ENCODE measurements at places on chromosomes 6 and 20.

GRCh38 chr20:36728986-36729385 is 16.9 kb downstream of the NDRG3 start:
- DNase-seq: no peak

DNA sequence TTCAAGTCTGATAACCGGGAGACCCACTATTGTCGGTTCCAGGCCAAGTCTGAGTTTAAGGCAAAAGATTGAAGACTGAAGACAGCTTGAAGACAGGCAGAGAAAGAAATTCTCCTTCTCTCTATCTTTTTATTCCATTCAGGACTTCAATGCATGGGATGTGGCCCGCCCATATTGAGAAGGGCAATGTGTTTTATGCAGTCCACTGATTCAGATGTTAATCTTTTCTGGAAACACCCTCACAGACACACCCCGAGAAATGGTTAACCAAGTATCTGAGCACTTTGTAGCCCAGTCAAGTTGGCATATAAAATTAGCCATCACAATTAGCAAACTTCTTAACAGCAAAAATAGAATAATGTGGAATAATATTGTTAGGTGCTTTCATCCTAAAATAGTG is 75.5 kb upstream of the FABP7 start:
- DNase-seq: no peak

DNA sequence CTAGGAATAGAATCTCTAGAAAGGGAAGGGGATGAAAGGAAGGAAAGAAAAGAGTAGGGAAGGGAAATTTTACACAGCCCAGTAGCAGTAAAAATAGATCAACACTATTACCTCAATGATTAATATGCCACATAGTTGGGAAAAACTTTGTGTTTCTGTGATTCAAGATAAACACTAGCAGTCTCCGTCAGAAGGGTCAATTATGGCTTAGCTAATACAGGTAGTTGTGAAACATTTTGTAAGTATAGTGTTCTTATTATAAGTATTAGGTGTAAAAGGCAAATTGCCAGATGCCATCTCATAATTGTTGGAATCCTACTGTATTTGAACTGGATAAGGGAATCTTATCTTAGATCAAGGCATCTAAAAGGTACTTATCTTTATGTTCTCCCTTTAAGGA is 165.7 kb downstream of the MTFR2 start:
- DNase-seq: no peak

GRCh38 chr6:164612751-164613150 is 696.7 kb downstream of the C6orf118 start:
- no peak for DNase-seq

- DNase-seq: no peak
These were observed 664.7 kb downstream of the RFPL4B start for GRCh38 chr6:113011801-113012200.

- no peak for DNase-seq
These were observed 62.2 kb upstream of the SLC22A16 start for GRCh38 chr6:110538416-110539160.

DNA sequence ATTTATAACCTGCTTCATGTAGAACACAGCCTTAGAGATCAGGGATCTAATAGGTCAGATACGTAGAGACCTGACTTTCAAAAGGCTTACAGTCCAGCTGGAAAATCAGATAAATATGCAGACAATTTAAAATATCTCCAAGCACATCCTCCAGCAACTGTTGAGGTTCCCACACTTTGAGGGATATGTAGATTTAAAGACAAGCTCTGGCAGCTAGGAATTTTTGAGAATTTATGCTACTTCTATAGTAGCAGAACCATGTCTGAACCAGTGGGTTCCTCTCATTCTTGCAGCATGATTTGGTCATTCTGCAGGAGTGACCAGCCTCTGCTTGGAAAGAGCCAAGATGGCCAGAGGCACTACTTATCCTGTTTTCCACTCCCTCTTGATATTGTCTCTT is 60.5 kb downstream of the CYB5R4 start:
- DNase-seq: no peak

GRCh38 chr20:19223640-19224039 is 11.2 kb downstream of the SLC24A3 start:
- DNase-seq: no peak

DNA sequence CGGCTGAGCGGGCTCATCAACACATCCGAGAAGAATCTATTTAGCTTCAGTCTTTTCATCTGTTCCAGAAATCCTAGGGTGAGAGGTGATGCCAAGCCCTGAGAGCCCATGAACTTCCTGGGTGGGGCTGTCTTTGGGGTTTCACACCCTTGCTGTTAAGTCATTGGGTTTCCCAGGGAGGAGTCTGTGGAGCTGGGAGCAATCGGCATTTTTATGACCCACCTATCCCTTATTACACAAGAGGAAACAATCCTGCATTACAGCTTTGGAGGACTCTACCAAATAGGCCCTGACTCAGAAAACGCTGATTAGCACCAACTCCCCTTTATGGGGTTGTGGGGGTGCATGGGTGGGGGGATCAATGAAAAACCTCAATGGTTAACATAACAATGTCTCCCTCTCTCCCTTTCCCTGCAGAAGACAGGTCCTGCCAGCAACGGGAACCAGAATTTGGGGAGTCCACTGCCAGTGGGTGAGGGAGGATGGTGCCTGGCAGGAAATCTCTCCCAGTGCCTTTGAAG is 46.3 kb downstream of the EZR start:
- no peak for DNase-seq

GRCh38 chr20:17912916-17913315 is 55.7 kb downstream of the SNX5 start:
- DNase-seq: no peak

GRCh38 chr6:1418471-1419191 is 29.3 kb downstream of the FOXF2 start:
- DNase-seq: no peak

- peak; percentile 26 for DNase-seq
These were observed 1.3 kb upstream of the LRRC1 start for GRCh38 chr6:53793318-53794136.
